AG20443 (cell line): ENCODE measurements at places on chromosomes 1 and 21.
A peak's percentile ranks its signal among the peaks of the same experiment; 100 is the strongest.

GRCh38 chr21:31647650-31648049, 11.8 kb upstream of the SOD1 start:
- DNase-seq: no peak

DNA sequence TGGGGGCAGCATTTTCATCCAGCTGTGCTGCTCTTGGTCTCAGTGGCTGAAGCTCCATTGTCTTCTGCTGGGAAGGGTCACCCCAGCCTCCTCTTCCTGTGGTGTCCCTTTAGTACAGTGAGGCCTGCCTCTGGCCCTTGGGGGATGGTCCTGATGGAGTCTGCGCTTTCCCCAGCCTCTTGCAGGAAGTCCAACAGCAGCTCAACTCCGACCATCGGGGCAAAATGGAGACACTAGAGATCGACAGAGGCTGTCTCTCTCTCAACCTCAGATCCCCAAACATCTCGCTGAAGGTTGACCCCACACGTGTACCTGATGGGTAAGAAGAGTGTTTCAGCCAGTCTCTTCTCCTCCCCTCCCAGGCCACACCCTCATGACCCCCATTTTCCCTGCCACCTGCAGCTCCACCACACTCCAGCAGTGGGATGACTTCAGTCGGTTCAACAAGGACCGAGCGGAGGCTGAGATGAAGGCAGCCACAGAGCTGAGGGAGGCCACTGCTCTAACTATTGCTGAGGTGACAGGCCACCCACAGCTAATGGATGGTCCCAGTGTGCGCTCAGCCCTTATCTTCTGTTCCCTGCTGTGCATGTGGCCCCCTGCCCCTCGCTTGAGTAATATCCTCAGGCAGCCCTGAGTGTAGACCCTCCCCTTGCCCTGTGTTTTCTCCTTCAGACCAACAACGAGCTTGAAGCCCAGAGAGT, 2.0 kb upstream of the ADPRS start:
- DNase-seq: no peak

- DNase-seq: peak; percentile 84
These were observed 725 bp downstream of the MTFR1L start for GRCh38 chr1:25820247-25821111.

- no peak for DNase-seq
These were observed 165.8 kb downstream of the NFIA start for GRCh38 chr1:61247881-61248752.

DNA sequence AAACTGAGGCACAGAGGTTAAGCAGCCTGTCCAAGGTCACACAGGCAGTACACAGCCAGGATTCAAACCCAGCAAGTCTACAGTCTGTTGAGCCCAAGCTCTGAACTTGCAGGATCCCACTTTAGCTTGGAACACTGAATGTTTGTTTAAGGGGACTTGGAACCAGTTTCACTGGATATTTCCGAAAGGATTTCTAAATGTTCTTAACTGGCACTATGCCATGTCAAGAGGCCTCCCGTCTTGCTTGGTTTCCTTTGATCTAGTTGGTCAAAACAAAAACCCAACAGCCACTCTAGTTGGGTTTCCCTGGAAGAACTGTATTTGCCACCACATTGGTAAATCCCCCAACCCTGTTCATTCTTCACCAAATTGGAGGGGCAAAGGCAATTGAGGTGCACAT, 317.6 kb upstream of the KAZN start:
- no peak for DNase-seq

DNA sequence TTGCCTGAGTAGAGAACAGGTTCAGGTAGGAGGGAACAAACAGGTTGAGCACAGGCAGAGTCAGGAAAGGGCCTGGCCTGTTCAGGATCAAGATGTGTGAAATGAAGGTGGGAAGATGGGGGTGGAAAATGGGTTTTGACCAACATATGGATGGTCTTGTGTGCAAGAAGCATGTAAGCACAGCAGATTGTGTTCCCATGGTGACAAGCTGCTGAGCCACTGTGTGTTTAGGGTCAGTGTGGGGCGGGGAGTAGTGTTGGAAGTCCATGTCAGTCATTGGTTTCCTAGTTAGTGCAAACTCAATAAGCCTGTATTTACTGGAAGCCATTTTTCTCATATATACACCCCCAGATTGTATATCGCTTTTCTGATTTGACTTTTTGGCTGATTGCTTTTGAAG, 111.9 kb downstream of the CAMTA1 start:
- DNase-seq: no peak
